T-helper 17 cell (primary cell): ENCODE measurements at places on chromosomes 6 and 20. TPM values are rescaled to one million over a fixed set of nuclear protein-coding genes. Genes with fewer than 3 reads are reported as not detected.

Gene SAMD3
- total RNA-seq = 14.5 TPM

Gene ZSCAN31
- 0.86 TPM for total RNA-seq

Gene PPP1R16B
- total RNA-seq = 60.9 TPM

Gene PCSK2
- not detected for total RNA-seq

Gene ENPP4
- 4.6 TPM for total RNA-seq

Gene ZSCAN23
- 0.52 TPM for total RNA-seq

Gene RAET1G
- not detected for total RNA-seq

- no peak for DNase-seq
- H3K4me1 ChIP-seq = peaks cover 19% of the 10 kb centered on the region
- no peak overlapping the region for H3K27ac ChIP-seq
- H3K36me3 ChIP-seq = no peaks in the 10 kb centered on the region
These were observed 47.1 kb downstream of the DST start for GRCh38 chr6:56595490-56596122.

- H3K27me3 ChIP-seq = no peaks in the 10 kb centered on the region
- H3K27ac ChIP-seq = peak within 1 kb of the TSS; percentile 75
- peak; percentile 93 for DNase-seq
- peaks cover 17% of the 10 kb centered on the region for H3K4me1 ChIP-seq
- peak within 1 kb of the TSS; percentile 84 for H3K4me3 ChIP-seq
These were observed at the start of gene FAM83D for GRCh38 chr20:38926142-38926933. Gene FAM83D (plus strand): TSS chr20:38926417. CDS start chr20:38926443, 26 bp downstream.

DNA sequence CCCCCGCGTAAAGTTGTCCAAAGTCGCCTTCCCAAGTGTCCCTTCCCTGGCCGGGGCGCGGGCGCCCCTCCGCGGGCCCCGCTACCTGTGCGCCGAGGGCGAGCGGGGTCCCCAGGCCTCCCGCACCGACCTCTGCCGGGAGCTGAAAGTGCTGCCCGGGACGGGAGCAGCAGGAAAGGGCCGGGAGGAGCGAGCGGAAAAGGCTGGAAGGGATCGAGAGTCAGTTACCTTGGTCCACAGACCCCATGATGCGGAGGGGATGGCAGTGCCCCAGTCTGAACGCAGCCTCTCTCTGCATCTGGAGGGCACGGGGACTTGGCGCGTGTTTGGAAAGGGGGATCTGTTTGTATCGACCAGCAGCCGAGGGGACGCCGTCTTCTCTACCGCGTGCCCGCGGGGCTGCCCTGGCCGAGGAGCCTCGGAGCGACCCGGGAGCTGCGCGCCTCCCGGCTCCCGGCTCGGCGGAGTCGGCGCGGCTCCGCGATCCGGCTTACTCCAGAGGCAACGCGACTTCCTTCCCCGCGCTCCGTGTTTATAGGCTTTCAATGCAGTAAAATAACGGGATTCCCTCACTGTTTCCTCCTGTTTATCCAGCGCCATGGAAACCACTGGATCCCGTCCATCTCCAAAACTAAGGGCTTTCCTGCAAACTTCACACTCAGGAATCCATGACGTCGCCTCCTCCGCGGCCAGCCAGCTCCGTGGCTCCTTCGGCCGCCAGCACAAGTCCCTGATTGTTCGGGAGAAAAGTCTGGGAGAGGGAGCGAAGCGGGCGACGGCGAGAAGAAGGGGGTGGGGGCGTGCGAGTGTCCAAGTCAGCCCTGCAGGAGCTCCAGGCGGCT, 20.0 kb upstream of the NFATC2 start:
- H3K4me1 ChIP-seq = peaks cover 12% of the 10 kb centered on the region
- H3K4me3 ChIP-seq = peak overlapping the region; percentile 88
- no peaks in the 10 kb centered on the region for H3K36me3 ChIP-seq
- H3K27ac ChIP-seq = no peak overlapping the region

GRCh38 chr20:40134176-40134575, 554.9 kb downstream of the MAFB start:
- no peak overlapping the region for H3K4me3 ChIP-seq
- no peak for DNase-seq
- H3K36me3 ChIP-seq = no peaks in the 10 kb centered on the region
- H3K27me3 ChIP-seq = no peaks in the 10 kb centered on the region
- H3K4me1 ChIP-seq = no peaks in the 10 kb centered on the region
- no peak overlapping the region for H3K27ac ChIP-seq

GRCh38 chr20:61936701-61937131, 129.0 kb downstream of the TAF4 start:
- peaks cover 3% of the 10 kb centered on the region for H3K4me1 ChIP-seq
- H3K4me3 ChIP-seq = no peak overlapping the region
- H3K36me3 ChIP-seq = peaks cover 2% of the 10 kb centered on the region
- H3K27ac ChIP-seq = no peak overlapping the region
- no peak for DNase-seq

DNA sequence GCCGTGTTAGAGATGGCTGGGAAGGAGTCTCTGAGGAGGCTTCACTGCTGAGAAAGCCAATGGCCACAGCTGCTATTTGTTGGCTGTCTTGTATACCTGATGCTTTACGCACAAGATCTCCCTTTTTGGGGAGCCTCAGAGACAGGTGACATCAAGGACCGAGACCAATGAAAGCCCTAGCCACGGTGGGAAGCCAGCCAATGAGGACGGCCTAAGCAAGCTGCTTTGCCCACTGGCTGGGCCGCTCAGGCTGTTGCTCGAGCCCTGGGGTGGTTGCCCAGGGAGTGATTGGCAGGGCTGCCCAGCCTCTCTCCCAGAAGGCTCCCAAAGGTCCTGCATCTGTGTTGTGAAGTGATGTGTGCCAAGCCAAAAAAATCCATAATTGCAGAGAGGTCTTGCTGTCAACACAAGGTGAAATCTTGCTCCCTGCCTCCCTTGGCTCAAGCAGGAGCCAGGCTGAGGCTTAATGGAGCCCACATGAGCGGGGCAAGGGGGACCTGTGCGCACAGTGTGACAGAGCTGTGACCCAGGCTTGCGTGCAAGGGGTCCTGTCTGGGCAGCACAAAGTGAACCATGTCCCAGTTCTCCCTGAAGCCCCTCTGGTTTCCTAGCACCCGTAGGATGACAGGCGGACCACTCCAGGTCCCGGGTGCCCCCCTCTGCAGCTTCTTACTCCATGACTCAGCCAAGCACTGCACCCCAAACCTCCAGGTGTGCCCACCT, 4.3 kb downstream of the MMP24OS start:
- H3K27me3 ChIP-seq = no peaks in the 10 kb centered on the region
- H3K36me3 ChIP-seq = peaks cover 8% of the 10 kb centered on the region
- no peak for DNase-seq

DNA sequence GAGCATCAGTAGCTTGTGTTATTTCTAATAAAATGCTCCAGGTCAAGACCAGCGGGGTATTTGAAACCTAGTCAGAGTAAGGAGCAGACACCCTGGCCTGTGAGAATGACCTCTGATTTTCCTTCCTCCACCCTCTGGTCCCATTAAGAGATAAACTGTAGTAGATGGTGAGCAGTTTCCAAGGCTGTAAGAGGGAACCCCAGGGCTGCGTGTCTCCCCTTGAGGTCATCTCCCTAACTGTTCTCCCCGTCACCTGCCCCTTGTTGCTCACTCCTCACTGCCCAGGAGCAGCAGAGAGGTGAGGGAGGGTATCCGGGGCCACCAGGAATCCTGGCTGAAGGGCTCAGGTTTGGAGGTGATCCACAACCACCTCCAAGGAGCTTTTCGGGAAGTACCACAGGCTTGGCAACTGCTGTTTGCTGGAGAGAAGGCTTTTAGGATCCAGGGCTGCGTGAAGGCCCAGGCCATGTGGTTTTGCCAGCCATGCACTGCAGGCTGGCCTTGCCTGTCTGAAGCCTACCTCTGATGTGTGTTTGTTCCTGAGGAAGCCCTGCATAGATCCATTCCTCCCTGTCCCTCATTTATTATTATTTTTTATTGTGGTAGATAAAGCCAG, 62.5 kb downstream of the RREB1 start:
- H3K4me1 ChIP-seq = peaks cover 25% of the 10 kb centered on the region
- no peaks in the 10 kb centered on the region for H3K27me3 ChIP-seq
- no peaks in the 10 kb centered on the region for H3K36me3 ChIP-seq

GRCh38 chr6:94953867-94954631, 623.3 kb upstream of the MANEA start:
- no peaks in the 10 kb centered on the region for H3K36me3 ChIP-seq
- H3K4me3 ChIP-seq = no peak overlapping the region
- no peak for DNase-seq
- no peaks in the 10 kb centered on the region for H3K4me1 ChIP-seq
- H3K27me3 ChIP-seq = no peaks in the 10 kb centered on the region

DNA sequence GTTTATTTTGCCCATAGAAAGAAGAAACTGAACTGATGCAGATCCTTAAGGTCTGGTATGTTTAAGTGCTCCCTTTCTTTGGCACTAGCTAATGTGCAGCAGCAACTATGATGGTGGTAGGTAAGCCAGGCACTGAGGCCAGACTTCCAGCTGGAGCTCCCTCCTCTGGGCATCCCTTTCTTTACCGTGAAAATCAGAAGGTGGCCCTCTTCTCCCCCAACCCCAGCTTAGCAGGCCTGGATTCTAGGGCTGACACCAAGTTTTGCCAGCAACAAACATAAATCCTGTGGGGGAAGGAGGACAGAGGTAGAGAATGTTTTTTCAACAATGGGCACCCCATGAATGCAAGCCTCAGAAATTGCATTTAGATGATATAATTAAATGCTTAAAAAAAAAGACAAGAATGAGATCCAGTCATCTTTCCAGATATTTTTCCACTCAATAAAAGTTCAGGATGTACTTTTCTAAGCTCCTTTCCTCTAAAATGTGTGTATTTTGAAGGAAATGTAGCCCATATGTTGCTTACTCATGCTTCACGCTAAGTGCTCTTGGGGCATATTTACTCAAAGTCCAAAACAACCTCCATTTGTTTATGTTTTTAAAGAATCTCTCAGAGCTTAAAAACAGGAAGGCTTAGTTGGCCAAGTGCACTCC, 123.9 kb upstream of the NXT1 start:
- no peak overlapping the region for H3K27ac ChIP-seq
- H3K4me3 ChIP-seq = no peak overlapping the region
- DNase-seq = no peak
- H3K36me3 ChIP-seq = no peaks in the 10 kb centered on the region

DNA sequence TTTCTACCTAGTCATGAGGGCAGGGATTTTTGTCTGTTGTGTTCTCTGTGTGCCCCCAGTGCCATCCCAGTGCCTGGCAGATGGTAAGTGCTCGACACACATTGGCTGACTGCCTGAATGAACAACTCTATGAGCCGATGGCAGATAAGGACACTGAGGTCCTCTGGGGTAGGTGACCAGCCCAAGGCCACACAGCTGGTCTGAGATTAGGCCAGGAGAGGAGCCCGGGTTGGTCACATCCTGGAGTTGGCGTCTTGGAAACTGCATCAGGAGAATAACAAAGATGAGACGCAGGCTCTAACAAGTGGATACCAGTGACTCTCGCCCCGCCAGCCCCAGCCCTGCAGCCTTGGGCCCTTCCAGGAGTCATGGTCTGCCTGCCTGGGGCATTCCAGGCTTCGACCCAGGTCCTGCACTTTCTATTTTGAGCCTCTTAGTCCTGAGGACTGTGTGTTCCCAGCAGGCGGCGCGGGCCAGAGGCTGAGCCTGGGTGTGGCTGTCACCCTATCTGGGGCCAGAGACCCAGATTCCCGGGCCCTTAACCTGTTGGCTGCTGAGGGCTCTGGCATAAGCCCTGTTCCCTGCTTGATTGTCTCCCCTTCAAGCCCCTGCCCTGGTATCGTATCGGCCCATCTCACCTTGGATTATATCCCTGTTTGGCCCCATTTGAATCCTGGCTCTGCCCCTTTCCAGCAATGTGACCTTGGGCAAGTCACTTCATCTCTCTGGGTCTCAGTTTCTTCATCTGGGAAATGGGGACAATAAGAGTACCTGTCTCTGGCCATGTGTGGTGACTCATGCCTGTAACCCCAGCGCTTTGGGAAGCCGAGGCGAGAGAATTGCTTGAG, 88.3 kb downstream of the CEBPB start:
- H3K4me1 ChIP-seq = peaks cover 5% of the 10 kb centered on the region
- no peak overlapping the region for H3K4me3 ChIP-seq
- DNase-seq = no peak
- peaks cover 5% of the 10 kb centered on the region for H3K36me3 ChIP-seq
- no peak overlapping the region for H3K27ac ChIP-seq

DNA sequence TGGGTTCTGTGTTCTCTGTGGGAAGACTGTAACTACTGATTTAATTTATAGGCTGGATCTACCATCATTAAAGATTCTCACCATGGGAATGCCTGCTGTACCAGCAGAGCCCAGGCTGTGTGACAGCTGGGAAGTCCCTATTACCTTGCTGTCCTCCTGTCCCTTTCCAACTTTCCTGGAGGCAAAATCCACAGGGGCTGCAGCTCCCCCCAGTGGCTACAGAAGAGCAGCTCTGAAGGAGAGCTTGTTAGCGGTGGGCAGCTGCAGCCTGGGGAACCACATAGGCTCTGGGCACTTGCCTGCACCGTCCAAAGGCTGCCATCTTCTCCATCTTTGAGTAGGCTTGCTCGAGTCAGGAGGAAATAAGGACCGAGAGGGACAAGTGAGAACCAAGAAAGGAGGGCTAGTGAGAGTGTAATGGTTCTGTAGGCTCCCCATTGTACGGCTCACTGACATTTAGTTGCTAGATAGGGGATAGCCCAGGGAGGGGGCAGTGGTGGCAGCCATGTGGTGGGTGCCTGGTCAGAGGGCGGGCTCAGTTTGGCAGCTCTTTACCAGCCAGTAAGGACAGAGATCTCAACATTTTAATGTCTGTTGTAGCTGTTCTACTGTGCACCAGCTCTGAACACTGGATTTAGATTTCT, 155.1 kb upstream of the MLIP start:
- H3K27ac ChIP-seq = no peak overlapping the region
- H3K27me3 ChIP-seq = peaks cover 36% of the 10 kb centered on the region
- no peak for DNase-seq
- H3K4me1 ChIP-seq = peaks cover 2% of the 10 kb centered on the region
- no peak overlapping the region for H3K4me3 ChIP-seq
- H3K36me3 ChIP-seq = no peaks in the 10 kb centered on the region

- peak overlapping the region; percentile 93 for H3K27ac ChIP-seq
- no peaks in the 10 kb centered on the region for H3K27me3 ChIP-seq
- no peak for DNase-seq
- H3K4me1 ChIP-seq = peaks cover 27% of the 10 kb centered on the region
- H3K4me3 ChIP-seq = peak overlapping the region; percentile 99
- peaks cover 3% of the 10 kb centered on the region for H3K36me3 ChIP-seq
These were observed 769 bp upstream of the TRPC4AP start for GRCh38 chr20:35093267-35093884.

DNA sequence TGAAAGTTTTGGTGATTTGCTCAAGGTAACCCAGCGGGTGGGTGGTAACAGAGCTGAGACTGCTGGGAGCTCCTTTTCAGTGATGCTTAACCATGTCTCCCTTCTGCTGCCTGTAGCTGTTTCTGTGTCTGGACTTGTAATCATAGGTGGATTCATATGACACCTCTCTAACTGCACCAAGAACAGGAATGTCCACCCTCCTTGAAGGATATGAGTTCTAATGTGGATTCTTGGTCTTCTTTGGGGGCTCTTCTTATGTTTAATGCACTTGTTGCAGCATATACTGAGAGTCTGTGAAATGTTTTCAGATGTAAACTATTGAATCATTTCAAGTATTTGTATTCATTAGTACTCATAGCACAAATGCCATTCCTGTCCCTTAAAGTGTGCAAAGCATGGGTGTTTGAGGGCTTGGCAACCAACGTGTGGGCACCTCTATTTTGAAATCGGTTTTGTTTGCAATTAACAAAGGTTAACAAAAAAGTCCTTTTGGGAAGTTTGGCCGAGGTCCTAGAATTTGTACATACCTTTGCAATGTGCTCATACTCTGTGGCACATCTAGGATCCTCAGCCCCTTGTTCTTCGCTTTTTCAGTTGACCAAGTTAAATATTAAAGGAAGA, 138.0 kb downstream of the SOX4 start:
- no peak overlapping the region for H3K27ac ChIP-seq
- H3K36me3 ChIP-seq = no peaks in the 10 kb centered on the region
